Mesenteric fat pad (tissue), 1 donor: ENCODE measurements at places on chromosomes 11 and 22. TPM values are rescaled to one million over a fixed set of nuclear protein-coding genes. Genes with fewer than 3 reads are reported as not detected.

DNA sequence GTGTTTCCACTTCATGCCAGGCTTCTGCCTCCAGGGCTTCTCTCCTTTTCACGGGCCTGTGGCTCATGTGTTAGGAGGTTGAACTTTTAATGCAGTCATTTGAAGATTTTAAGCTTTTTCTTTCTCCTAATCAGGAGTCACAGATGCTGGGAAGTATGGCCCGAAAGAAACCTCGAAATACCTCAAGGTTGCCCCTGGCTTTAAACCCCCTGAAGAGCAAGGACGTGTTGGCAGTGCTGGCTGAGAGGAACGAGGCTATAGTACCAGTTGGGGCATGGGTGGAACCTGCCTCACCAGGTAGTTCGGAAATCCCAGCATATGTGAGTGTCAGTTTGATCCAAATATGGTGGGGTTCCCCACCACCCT lies 571 bp downstream of the CCDC15 start:
- no peak for DNase-seq

DNA sequence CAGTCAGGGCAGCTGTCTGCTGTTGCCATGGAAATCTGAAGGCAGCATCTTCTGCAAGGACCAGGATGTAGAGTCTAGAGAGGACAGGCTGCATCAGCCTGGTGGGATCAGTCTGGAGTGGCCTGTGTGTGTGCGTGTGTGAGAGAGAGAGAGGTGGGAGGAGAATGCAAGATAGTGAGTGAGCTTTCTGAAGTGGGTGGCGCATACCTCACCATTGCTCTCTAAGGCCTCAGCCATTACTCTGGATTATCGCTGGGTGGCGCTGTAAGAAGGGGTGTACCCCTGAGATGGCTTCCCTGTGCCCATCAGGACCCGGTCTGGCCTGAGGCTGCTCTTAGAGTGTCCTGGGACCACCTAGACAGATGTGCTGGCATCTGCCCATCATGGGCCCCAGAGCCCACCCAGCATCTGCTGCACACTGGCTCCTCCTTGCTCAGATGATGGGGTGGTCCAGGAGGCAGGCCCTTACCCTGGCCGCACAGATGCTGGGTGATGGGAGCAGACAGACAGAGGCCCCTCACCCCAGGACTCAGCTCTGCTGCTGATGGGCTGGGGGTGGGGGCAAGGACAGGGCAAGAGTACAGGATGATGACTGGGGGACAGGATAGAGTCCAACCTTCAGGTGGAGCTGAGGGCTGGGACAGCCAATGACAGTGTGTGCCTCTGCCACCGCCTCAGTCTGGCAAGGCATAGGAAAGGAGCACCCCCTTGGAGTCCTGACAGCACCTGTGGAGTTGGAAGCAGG lies 25.7 kb upstream of the TUB start:
- peak; percentile 69 for DNase-seq

- no peak for DNase-seq
These were observed 10.3 kb downstream of the TP53I11 start for GRCh38 chr11:44940404-44940803.

GRCh38 chr11:18769802-18770456 lies 21.7 kb downstream of the PTPN5 start:
- no peak for DNase-seq

- DNase-seq: no peak
These were observed 67.3 kb upstream of the NUP50 start for GRCh38 chr22:45096256-45096907.

DNA sequence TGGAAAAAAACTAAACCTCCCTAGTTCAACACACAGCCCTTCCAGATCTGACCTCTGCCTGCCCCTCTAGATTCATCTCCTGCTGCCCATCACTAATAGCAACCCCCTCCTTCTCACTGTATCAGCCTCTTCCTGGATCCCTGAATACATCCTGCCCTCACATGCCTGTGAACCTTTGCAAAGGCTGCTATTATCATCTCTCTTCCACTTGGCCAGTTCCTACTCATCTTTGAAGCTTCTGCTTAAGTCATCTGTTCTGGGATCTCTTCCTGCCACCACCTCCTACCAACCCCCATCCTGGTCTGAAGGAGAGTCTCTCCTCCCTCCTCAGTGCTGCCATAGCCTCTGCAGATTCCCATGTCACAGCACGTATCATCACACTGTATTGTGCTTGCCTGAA lies 38.0 kb upstream of the AMOTL1 start:
- no peak for DNase-seq

- peak; percentile 83 for DNase-seq
These were observed 76.0 kb upstream of the KCNQ1OT1 start for GRCh38 chr11:2775626-2776350.

- DNase-seq: no peak
These were observed 33.6 kb downstream of the TMEM184B start for GRCh38 chr22:38239101-38239761.

DNA sequence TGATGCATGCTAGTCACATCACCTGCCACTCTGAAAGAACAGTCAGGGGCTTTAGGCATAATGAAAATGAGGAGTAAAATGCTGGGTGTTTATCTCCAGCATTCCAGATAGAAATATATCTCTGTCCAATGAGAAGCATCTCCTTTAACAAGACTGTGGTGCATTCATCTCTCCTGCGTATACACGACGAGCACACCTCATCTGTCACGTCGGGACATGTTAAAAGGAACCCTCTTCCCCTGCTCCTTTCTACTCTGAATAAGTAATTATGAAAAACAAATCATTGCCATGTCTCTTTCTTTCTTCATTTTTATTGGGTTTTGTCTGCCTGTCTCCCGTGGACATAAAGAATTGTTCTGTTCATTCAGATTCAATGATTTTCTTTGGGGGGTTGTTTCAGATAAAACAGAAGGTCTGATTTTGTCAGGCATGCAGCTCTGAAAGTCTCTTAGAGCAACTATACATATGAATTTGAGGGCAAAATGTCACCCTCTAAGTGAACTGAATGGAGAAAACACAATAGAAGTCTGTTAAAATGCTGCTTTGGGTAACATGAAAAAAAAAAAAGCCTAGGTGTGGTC lies 195.0 kb downstream of the MAML2 start:
- DNase-seq: no peak

DNA sequence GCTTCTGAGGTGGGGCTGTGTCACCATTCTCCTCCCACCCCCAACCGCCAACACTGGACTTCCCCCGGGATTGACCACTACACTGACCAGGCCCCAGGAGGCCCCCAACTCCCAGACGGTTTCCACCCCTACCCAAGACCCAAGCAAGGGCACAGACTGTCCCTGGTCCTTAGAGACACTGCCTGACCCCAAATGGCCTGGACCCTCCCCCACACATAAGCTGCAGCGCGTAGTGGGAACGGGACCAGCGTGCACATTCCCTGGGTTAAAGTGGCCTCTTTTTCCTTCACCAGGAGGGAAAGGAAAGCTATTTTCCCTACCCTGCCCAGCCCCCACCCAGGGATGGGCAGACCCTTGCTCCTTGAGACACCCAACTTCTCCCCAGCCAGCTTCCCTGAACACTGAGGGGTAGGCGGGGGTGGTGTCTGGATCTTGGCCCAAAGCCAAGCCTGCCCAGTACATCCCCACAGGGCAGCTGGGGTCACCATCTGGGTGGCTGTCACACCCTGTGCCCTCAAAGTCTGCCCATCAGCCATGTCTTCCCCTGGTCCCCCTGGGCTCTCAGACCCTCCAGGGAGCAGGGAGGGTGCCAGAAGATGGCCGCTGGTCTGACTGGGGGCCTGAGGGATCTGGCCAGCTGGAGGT lies 1.6 kb upstream of the MAPK12 start:
- no peak for DNase-seq

DNA sequence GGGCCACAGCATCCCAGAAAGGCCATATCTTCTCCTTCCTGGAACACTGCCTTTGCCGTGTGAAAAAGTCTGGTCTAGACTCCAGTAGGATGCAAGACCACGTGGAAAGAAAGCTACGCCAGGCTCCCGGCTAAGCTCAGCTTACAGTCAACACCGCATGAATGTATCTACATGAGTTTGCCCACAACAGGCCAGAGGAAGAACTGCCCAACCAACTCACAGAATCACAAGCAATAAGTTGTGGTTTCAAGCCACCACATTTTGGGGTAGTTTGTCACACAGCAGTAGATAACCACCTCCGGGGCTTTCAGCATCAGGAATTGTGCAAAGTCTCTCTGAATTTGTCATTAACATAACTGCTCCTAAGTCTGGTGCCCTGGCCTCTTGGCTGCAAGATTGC lies 27.3 kb downstream of the HSPA8 start:
- no peak for DNase-seq

DNA sequence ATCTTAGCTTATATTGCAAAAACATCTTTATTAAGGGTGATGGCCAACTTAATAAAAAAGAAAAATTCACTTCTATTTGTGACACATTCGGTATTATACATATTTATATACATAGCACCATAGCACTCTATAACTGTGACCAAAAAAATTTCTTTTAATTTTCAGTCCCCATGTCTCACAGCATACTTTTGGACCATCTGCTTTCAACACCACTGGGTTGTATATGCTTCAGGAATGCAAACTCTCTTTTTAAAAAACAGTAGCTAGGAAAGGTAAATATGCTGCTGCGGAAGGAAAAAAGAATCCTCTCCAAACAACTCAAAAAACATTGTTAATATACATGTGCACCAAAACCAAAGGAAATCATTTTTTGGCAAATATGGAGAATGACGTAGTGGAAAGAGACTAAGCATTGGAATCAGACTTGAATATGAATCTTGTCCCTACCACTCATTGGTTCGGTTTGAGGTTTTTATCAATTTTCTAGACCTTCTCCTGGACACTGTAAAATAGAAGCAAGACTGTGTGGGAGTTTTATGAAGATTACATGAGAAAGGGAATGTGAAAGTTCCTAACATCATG lies 227.9 kb downstream of the BLID start:
- DNase-seq: no peak

DNA sequence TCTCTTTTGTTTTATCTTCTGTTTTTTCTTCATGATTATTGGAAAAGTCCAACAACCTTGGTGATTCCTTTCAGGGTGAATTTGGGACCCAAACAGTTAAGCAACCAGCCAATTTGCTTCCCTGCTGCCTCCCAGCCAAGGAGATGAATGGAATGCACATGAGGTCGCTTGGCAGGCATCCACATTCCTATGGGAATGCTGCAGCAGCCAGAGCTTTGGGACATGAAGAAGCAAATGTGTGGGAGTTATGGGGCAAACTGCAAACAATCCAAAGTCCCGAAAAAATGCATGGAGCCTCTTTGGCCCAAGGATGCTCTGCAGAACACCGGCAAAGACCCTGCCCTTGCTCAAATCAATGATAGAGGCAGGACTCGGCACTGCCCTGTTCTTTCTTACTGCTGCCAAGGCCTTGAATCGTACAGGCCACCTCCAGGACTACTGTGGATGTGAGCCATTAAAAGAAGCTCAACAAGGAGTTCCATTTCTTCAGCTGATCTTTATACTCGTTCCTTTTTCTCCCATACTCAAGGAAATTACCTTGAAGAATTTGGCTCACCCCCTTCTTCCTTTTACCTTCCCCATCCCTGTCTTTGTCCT lies 117.3 kb upstream of the TEAD1 start:
- no peak for DNase-seq

- no peak for DNase-seq
These were observed 1.4 kb downstream of the GSTT4 start for GRCh38 chr22:24003887-24004286.

- no peak for DNase-seq
These were observed 73.7 kb upstream of the OR4B1 start for GRCh38 chr11:48142889-48143288.

- no peak for DNase-seq
These were observed 89.3 kb upstream of the CEP126 start for GRCh38 chr11:101825531-101825930.

The MUC2 gene
- total RNA-seq: 0.80 TPM

The IFITM10 gene
- 1.5 TPM for total RNA-seq

The ISX gene
- not detected for total RNA-seq

The C11orf52 gene
- 3.1 TPM for total RNA-seq

The TRPC6 gene
- 2.6 TPM for total RNA-seq

The RFPL2 gene
- not detected for total RNA-seq

The MGAT3 gene
- total RNA-seq: 43.8 TPM

The KCNK4 gene
- total RNA-seq: not detected

The OR52H1 gene
- total RNA-seq: not detected
